Tibial nerve (tissue), 4 donors: ENCODE measurements at places on chromosomes 13 and 19. TPM values are rescaled to one million over a fixed set of nuclear protein-coding genes. Genes with fewer than 3 reads are reported as not detected.

The SHISA7 gene
- total RNA-seq: 1.1 TPM

The ZNF793 gene
- 5.5 TPM for total RNA-seq

- H3K27me3 ChIP-seq: no peaks in the 10 kb centered on the region
- H3K27ac ChIP-seq: no peak overlapping the region
- no peak overlapping the region for H3K4me3 ChIP-seq
Observed at GRCh38 chr13:61255040-61255796, 160.4 kb downstream of the PCDH20 start.

- H3K27ac ChIP-seq: no peak overlapping the region
- no peaks in the 10 kb centered on the region for H3K36me3 ChIP-seq
Observed at GRCh38 chr19:44887648-44888047, 3.4 kb upstream of the TOMM40 start.

- DNase-seq: no peak
- H3K27ac ChIP-seq: no peak overlapping the region
- no peaks in the 10 kb centered on the region for H3K36me3 ChIP-seq
- H3K4me1 ChIP-seq: peaks cover 7% of the 10 kb centered on the region
- no peak overlapping the region for H3K4me3 ChIP-seq
- H3K27me3 ChIP-seq: no peaks in the 10 kb centered on the region
Observed at GRCh38 chr13:40552895-40553294, 113.5 kb downstream of the FOXO1 start.

GRCh38 chr19:35040826-35041547 is 534 bp upstream of the HPN start:
- peak overlapping the region; percentile 19 for H3K4me3 ChIP-seq
- no peaks in the 10 kb centered on the region for H3K36me3 ChIP-seq
- peaks cover 3% of the 10 kb centered on the region for H3K4me1 ChIP-seq
- H3K27ac ChIP-seq: peak overlapping the region; percentile 67

GRCh38 chr13:41751277-41751676 is 209.6 kb downstream of the VWA8 start:
- no peak for DNase-seq
- H3K27ac ChIP-seq: no peak overlapping the region
- H3K36me3 ChIP-seq: no peaks in the 10 kb centered on the region
- H3K4me1 ChIP-seq: no peaks in the 10 kb centered on the region
- H3K27me3 ChIP-seq: no peaks in the 10 kb centered on the region
- H3K4me3 ChIP-seq: no peak overlapping the region

GRCh38 chr19:16374436-16374835 is 49.8 kb downstream of the KLF2 start:
- H3K4me1 ChIP-seq: peaks cover 46% of the 10 kb centered on the region
- H3K4me3 ChIP-seq: no peak overlapping the region
- no peaks in the 10 kb centered on the region for H3K27me3 ChIP-seq
- no peak overlapping the region for H3K27ac ChIP-seq
- no peak for DNase-seq
- H3K36me3 ChIP-seq: no peaks in the 10 kb centered on the region

The OR4F17 gene
- not detected for total RNA-seq

DNA sequence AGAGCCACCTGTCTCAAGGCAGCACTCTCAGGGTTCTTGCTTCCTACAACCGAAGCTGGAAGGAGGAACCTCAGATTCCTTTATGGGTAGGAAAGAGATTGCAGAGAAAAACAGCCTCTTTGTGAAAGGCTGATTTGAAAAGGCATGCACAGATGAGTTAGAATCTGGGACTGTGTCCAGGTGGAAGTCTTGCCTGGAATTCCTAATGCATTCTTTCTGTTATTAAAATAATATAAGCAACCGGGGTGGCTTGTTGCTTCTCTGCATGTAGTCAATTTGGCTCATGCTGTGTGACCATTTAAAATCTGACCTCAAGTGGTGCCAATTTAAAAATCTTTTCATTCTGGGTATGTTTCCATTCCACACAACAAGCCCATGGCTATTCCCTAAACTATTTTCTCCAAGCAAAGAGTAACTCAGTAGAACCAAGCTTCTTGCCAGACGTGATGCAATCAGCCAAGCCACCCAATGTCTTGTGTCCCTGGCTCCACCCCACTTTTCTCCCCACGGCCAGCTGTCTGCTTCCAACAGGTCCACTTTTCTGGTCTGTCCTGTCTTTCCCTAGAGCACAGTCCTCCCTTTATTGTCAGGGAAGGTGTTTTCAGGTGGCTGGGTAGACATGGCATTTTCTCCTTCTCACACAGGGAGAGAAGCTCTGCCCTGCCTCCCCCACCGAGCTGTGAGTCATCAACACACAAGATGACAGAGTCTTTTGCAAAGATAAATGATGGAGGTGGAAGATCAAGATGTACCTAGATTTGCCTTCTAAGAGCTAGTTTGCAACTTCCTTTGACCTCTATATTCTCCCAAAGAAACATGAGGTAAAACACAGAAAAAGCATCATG is 394.3 kb downstream of the FOXO1 start:
- peaks cover 52% of the 10 kb centered on the region for H3K4me1 ChIP-seq
- no peaks in the 10 kb centered on the region for H3K27me3 ChIP-seq
- H3K36me3 ChIP-seq: no peaks in the 10 kb centered on the region
- peak; percentile 80 for DNase-seq
- no peak overlapping the region for H3K4me3 ChIP-seq

DNA sequence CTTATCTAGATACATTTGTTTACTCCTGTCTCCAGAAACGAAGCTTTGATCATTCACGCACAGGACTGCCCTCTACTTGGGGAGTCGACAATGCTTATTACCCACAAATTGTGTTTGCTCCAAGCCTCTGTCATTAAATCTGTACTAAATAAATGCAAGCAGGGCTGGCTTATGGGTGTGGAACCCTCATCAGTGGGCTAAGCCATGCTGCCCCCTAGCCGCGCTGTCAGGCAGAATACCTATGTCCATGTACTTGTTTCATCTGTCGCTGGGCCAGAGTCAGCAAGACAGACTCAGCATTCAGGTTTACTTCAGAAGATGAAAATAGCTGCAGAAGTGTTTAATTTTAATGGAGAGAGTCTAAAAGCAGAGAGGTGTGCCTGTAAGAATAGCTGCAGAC is 110.0 kb upstream of the PRR20A start:
- H3K4me3 ChIP-seq: no peak overlapping the region
- H3K27me3 ChIP-seq: no peaks in the 10 kb centered on the region
- no peak for DNase-seq
- no peaks in the 10 kb centered on the region for H3K36me3 ChIP-seq
- no peaks in the 10 kb centered on the region for H3K4me1 ChIP-seq

DNA sequence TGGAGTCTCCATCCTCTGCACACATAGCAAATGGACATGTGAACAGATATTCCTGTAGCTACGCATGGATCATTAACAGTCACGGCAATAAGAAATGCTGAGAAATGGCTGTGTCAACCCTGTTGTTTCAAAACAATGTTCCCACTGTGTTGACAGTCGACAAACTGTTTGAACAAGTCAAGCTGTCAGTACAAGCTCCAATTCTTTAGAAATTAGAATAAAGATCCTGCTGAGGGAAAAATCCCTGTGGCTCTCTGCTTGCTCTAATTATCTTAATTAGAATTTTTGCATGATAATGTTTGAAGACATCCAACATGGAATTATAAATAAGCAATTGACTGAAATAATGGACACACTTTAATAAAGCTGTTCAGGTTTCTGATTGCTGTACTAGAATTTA is 37.9 kb upstream of the CPB2 start:
- H3K4me3 ChIP-seq: no peak overlapping the region
- no peaks in the 10 kb centered on the region for H3K27me3 ChIP-seq
- DNase-seq: no peak

The MEIOSIN gene
- total RNA-seq: not detected

DNA sequence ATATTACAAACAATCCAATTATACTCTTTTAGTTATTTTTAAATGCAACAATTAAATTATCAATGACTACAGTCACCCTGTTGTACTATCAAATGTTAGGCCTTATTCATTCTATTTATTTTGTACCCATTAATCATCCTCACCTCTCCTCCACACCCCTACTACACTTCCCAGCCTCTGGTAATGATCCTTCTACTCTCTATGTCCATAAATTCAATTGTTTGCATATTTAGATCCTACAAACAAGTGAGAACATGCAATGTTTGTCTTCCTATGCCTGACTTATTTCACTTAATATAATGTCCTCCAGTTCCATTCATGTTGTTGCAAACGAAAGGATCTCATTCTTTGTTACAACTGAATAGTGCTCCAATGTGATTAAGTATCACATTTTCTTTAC is 1414.6 kb downstream of the SLITRK1 start:
- no peaks in the 10 kb centered on the region for H3K27me3 ChIP-seq
- no peaks in the 10 kb centered on the region for H3K4me1 ChIP-seq
- no peaks in the 10 kb centered on the region for H3K36me3 ChIP-seq
- DNase-seq: no peak

- H3K27me3 ChIP-seq: no peaks in the 10 kb centered on the region
- no peak overlapping the region for H3K4me3 ChIP-seq
- peak overlapping the region; percentile 19 for H3K27ac ChIP-seq
- H3K36me3 ChIP-seq: no peaks in the 10 kb centered on the region
Observed at GRCh38 chr19:16442386-16443276, 29.1 kb downstream of the EPS15L1 start.

GRCh38 chr19:42197375-42197817 is 20.1 kb downstream of the DEDD2 start:
- H3K4me3 ChIP-seq: no peak overlapping the region
- H3K4me1 ChIP-seq: peaks cover 4% of the 10 kb centered on the region
- DNase-seq: no peak
- no peaks in the 10 kb centered on the region for H3K27me3 ChIP-seq
- peaks cover 62% of the 10 kb centered on the region for H3K36me3 ChIP-seq

DNA sequence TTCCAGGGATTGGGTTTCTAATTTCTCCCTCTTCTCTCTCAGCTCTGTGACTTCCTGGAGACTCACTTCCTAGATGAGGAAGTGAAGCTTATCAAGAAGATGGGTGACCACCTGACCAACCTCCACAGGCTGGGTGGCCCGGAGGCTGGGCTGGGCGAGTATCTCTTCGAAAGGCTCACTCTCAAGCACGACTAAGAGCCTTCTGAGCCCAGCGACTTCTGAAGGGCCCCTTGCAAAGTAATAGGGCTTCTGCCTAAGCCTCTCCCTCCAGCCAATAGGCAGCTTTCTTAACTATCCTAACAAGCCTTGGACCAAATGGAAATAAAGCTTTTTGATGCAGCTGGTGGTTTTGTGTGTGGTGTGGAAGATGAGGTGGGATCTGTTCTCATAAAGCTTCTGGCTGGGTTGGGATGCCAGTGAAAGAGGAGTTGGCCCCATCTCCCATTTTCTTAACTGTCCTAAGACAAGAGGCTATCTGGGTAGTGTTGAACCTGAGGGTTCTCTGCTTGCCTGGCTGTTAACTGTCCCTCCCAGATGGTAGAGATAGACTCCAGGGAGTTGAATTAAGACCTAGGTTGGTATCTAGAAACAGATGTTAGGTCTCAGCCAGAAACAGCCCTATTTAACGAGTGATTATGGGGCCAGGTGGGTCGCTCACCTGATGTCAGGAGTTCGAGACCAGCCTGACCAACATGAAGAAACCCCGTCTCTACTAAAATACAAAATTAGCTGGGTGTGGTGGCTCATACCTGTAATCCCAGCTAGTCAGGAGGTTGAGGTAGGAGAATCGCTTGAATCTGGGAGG is 1.6 kb downstream of the FTL start:
- peak overlapping the region; percentile 73 for H3K4me3 ChIP-seq
- peak overlapping the region; percentile 97 for H3K27ac ChIP-seq
- H3K4me1 ChIP-seq: peaks cover 73% of the 10 kb centered on the region
- peaks cover 49% of the 10 kb centered on the region for H3K36me3 ChIP-seq

The ELAVL3 gene
- total RNA-seq: not detected

- DNase-seq: no peak
- no peak overlapping the region for H3K4me3 ChIP-seq
- no peaks in the 10 kb centered on the region for H3K36me3 ChIP-seq
- no peaks in the 10 kb centered on the region for H3K4me1 ChIP-seq
Observed at GRCh38 chr19:18401580-18402112, 4.2 kb upstream of the LRRC25 start.

DNA sequence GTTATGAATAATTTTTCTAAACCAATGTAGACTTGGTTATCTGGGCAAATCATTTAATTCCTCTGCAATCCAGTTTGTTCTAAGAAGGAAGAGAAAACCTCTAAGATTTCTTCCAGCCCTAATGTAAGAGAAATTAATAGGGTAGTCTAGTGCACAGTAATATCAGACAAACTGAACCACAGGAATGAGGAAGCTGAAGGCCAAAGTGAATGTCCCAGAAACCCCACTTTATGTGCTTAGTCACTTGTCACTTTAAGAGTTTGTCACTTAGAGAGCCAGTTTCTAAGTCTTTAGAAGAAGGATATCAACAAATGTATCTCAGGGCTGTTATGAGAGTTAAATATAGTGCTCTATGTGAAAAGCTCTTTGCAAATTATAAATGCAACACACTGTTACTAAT is 750.6 kb downstream of the DIAPH3 start:
- H3K4me1 ChIP-seq: no peaks in the 10 kb centered on the region
- H3K36me3 ChIP-seq: no peaks in the 10 kb centered on the region
- DNase-seq: no peak
- H3K27me3 ChIP-seq: no peaks in the 10 kb centered on the region
- H3K27ac ChIP-seq: no peak overlapping the region
